Endothelial cell of umbilical vein (primary cell): ENCODE measurements at places on chromosomes 5 and 9. TPM values are rescaled to one million over a fixed set of nuclear protein-coding genes. Genes with fewer than 3 reads are reported as not detected.

The PFN3 gene
- total RNA-seq, result not detected in 2 replicates

The PAX5 gene
- not detected in 2 replicates for total RNA-seq

The CAVIN4 gene
- total RNA-seq, result 2.5 and 3.1 TPM in 2 replicates

The CA9 gene
- 0.42 TPM in 1 of 2 replicates, not detected in the other for total RNA-seq

The IL17B gene
- not detected in 2 replicates for total RNA-seq

The VCAN gene
- total RNA-seq, result 0.35 and 0.72 TPM in 2 replicates

The GMCL2 gene
- not detected in 2 replicates for total RNA-seq

The NIPAL4 gene
- not detected in 2 replicates for total RNA-seq

The WWC1 gene
- total RNA-seq, result 0.44 and 0.91 TPM in 2 replicates

The TMEFF1 gene
- 9.8 and 14.6 TPM in 2 replicates for total RNA-seq

The NPR3 gene
- total RNA-seq, result 0.37 and 0.53 TPM in 2 replicates

The IZUMO3 gene
- total RNA-seq, result not detected in 2 replicates

The PCDHGC4 gene
- 0.90 and 2.1 TPM in 2 replicates for total RNA-seq

The P4HA2 gene
- total RNA-seq, result 37.4 and 37.6 TPM in 2 replicates

The ARPC5L gene
- total RNA-seq, result 67.7 and 68.1 TPM in 2 replicates

The PCDHA3 gene
- total RNA-seq, result 0.09 TPM in 1 of 2 replicates, not detected in the other

The MLANA gene
- not detected in 2 replicates for total RNA-seq

The PRSS3 gene
- total RNA-seq, result 4.4 and 10.7 TPM in 2 replicates

The PTCD2 gene
- total RNA-seq, result 6.2 and 6.7 TPM in 2 replicates

The CCL27 gene
- not detected in 2 replicates for total RNA-seq

The PCDHGB3 gene
- 1.7 and 2.0 TPM in 2 replicates for total RNA-seq

The FCN2 gene
- total RNA-seq, result not detected in 2 replicates

The PRKACG gene
- total RNA-seq, result not detected in 2 replicates

The CENPK gene
- total RNA-seq, result 49.3 and 50.7 TPM in 2 replicates

The EDIL3 gene
- total RNA-seq, result 28.8 and 41.2 TPM in 2 replicates

The CATSPER3 gene
- 0.71 TPM in 1 of 2 replicates, not detected in the other for total RNA-seq

The PCDHB13 gene
- 0.65 and 0.77 TPM in 2 replicates for total RNA-seq

The GRIN3A gene
- total RNA-seq, result not detected in 2 replicates

The QRFP gene
- not detected in 2 replicates for total RNA-seq

The KIF27 gene
- 3.2 and 3.5 TPM in 2 replicates for total RNA-seq

The POLE3 gene
- total RNA-seq, result 53.8 and 54.3 TPM in 2 replicates

The HIGD2A gene
- 96.2 and 103 TPM in 2 replicates for total RNA-seq

The SEPTIN8 gene
- 77.2 and 82.1 TPM in 2 replicates for total RNA-seq

The SLCO6A1 gene
- not detected in 2 replicates for total RNA-seq

The ANKRD34B gene
- total RNA-seq, result not detected in 2 replicates

The TRUB2 gene
- 35.4 and 39.3 TPM in 2 replicates for total RNA-seq

The PCDHGA3 gene
- total RNA-seq, result 1.1 and 1.2 TPM in 2 replicates

The FGFR4 gene
- 2.9 and 3.8 TPM in 2 replicates for total RNA-seq

The STK32A gene
- not detected in 2 replicates for total RNA-seq

The HOMER1 gene
- total RNA-seq, result 3.9 and 4.2 TPM in 2 replicates

The CDKN2B-AS1 gene
- 1.9 and 2.4 TPM in 2 replicates for total RNA-seq
